D721Med (cell line): ENCODE measurements at places on chromosomes 3 and 15.

DNA sequence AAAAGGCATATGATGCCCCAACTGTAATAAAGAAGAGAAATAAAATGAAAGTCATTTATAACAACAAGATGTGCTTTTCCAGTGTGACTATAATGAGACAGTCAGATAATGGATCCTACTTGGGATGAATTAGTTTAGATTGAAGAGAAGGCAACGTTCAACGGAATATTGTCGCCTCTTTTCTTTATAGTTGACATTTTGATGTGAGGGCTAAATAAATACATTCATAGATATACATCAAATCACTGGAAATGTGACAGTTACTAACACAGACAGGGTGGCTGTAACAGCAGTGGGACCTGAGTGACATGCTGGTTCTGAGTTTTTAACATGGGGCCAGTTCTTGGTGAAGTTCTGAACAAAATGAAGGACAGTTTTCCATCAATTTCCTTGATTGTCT, 61.1 kb upstream of the ATP2B2 start:
- no peak for DNase-seq

DNA sequence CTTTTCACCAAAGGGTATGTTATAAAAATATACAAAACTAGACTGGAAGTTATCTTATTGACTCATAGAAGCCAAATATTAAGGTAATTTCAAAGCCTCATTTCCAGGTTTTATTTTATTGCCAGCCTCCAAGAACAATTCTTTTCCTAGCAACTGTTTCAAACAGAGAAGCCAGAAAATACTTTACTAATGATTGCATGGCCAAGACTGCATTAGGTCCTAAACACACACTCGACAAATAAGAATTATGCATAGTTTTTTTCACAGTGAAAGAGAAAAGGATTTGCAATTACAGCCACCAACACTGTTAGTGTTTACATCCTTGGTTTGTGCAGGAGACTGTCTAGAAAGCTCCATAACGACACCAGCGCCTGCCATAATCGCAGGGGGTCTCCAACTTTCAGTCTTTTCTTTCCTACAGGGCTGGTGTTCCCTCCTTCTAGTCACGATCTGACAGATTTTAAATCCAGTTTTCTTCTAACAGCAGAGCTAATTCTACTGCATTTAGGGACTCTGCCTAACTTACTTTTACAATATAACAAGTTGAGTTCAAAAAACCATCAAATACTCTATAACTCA, 58.1 kb downstream of the CLASP2 start:
- no peak for DNase-seq

DNA sequence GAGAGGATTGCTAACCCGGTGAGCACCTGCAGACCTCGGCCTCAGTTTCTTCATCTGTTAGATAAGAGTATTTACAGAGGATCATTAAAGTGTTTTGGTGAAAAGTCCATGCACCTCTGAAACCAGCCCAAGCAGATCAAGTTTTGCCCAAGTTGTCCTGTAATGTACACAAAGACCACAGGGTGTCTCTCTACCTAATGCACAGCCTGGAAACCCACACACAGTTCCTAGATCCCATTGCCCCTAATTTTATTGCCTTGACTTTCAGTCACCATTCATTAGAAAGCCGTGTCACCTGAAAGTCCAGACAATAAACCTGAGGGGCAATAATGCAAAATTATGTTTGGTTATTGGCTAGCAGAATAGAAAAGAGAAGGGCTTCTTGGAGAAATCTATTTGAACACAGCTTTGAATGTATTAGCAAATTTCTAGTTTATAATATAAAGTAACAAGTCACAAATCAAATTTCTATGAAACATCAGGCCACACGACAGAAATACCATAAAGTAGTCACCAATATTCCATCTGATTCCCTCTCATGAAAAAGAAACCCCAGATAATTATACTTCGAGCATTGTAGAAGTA, 161.3 kb upstream of the SLC2A2 start:
- DNase-seq = no peak

DNA sequence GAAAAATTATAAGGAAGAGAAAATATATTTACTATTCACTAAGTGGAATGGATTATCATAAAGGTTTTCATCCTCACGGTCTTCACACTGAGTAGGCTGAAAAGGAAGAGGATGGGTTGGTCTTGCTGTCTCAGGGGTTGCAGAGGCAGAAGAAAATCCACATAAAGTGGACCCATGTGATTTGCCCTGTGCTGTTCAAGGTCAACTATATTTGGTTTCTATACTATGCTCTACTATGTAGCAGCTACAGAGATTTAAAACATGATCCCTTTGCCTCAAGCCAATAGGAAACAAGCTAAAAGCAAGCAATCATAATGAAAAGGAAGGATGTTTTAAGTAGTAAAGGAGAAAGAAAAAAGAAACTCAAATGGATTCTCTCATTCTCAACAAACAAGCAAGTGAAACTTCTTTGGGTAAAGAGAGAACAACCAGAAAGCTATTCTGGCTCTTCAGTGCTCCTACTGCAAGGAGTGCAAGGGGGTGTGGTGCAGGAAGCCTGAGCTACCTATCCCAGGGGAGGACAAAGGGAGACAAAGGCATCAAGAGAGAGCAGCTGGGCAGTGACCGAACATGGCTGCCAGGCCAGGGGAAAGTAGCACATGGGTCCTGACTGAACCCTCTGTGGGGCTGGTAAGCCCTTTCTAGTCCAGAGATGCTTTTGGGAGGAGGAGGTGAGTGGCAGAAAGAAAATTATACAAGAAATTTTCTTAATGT, 35.9 kb downstream of the SFMBT1 start:
- DNase-seq = no peak

GRCh38 chr15:71195242-71195641, 80.0 kb downstream of the THSD4 start:
- DNase-seq = no peak
